ENCODE measurements at places on chromosomes 16 and 17. TPM values are rescaled to one million over a fixed set of nuclear protein-coding genes. Genes with fewer than 3 reads are reported as not detected.
A peak's percentile ranks its signal among the peaks of the same experiment; 100 is the strongest.

DNA sequence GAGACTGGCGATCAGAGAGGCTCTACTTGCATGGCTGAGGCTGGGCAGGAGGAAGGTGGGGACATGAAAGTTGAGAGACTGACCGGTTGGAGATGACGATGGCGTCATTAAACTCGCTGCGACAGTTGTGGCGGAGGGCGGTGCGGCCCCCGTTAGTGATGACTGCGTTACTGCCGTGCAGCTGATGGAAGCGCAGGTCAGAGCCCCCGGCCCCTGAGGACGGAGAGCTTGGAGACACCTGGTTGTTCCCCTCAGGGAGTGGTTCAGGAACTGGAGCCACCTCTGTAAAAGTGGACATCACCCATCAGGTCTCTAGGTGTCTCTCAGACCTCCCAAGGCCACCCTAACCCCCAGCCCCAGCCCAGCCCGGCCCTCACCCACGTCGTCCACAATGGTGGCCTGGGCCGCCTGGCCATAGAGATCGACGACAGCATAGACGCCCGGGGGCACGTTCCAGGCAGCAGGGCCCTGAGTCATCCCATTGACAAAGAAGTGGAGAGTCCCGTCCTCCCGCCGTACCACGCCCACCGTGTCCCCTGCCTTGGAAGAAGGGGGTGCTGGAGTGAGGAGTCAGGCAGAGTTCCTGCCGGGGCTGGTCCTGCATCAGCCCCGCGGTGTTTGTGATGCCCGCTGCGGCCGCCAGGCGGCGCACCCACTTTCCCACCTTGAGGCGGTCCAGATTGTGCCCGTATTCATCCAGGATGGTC, 5.3 kb downstream of the NEURL4 start:
- H3K27ac ChIP-seq = no peak overlapping the region
- H3K4me3 ChIP-seq = no peak overlapping the region
- DNase-seq = no peak
- no peaks in the 10 kb centered on the region for H3K36me3 ChIP-seq

GRCh38 chr17:72238157-72238673, 117.4 kb downstream of the SOX9 start:
- H3K4me1 ChIP-seq = no peaks in the 10 kb centered on the region
- no peaks in the 10 kb centered on the region for H3K27me3 ChIP-seq
- H3K4me3 ChIP-seq = no peak overlapping the region
- no peaks in the 10 kb centered on the region for H3K36me3 ChIP-seq

GRCh38 chr17:1473841-1474240, 17.8 kb upstream of the CRK start:
- H3K4me3 ChIP-seq = no peak overlapping the region
- H3K4me1 ChIP-seq = no peaks in the 10 kb centered on the region
- peaks cover 4% of the 10 kb centered on the region for H3K36me3 ChIP-seq
- no peak for DNase-seq

The CENPX gene
- total RNA-seq = 31.0 TPM

The MARCHF10 gene
- not detected for total RNA-seq

- H3K36me3 ChIP-seq = peaks cover 1% of the 10 kb centered on the region
- H3K4me1 ChIP-seq = no peaks in the 10 kb centered on the region
- H3K4me3 ChIP-seq = no peak overlapping the region
- DNase-seq = no peak
Observed at GRCh38 chr16:10178080-10178479, 4.1 kb downstream of the GRIN2A start.

DNA sequence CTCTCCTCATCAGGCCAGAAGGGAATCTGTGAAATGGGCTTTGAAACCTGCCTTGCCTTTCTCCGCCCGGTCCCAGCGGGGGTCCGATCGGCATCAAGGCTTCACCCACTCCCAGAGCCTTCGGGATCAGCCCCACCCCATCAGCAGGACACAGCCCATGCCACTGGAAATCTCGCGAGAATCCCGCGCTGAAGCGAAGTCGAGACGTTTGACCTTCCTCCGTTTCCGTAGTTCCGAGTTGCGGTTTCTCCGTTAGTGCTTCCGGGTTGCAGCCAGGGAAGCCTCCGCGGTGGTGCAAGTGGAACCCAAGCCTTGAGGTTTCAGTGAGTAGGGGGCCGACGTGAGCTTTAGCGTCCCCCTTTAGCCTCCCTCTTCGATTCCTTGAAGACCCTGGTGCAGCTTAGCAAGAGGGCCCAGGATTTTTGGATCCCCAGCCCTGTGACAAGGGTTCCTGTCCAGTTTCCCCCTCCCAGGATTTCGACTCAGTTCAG, at the start of gene COASY:
Gene COASY, plus strand, starts transcription at position 252 of the 491 bp plus-strand sequence. CDS start 475 bp downstream, outside the sequence.
- H3K36me3 ChIP-seq = no peaks in the 10 kb centered on the region
- H3K4me3 ChIP-seq = peak within 1 kb of the TSS; percentile 67
- H3K27me3 ChIP-seq = no peaks in the 10 kb centered on the region
- H3K4me1 ChIP-seq = no peaks in the 10 kb centered on the region
- no peak within 1 kb of the TSS for H3K27ac ChIP-seq
- DNase-seq = peak; percentile 98

DNA sequence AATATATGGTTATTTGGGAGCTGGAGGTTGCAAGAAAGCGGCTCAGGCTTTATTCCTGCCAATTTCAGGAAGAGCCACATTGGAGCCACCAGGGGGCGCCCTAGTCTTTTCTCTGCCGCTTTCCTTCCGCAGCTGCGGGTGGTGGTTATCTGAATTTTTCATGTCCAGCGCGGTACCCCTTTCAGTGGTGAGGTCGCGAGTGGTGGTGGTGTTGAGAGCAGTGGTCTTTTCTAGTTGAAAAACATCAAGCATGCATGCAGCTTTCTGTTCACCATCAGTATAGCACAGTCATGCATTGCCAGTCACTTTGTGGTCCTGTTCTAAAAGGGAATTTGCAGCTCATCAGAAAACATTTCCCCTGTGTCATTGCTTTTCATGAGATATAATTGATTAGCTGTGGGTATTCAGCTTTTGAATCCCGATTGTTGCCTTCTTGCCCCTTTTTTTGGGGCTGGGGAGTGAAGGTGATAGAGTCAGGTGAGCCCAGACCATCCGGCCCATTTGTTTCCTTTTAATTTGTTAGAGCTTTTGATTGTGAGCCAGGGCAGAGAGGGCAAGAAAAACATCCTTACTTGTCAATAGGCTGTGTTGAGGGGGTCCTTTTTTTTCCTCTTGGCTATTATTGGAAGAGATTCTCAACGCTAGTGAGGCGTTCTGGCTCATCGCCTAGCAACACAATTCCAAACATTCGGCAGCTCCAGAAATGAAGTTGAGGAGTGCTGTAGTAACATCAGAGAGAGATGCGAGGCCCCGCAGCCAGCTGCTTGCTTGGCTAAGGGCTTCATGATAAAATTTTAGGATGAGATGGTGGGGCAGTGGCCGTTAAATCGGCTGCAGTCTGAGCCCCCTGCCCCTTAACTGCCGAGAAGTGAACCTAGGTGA, 119.0 kb downstream of the SNX29 start:
- no peak overlapping the region for H3K4me3 ChIP-seq
- no peaks in the 10 kb centered on the region for H3K27me3 ChIP-seq
- H3K36me3 ChIP-seq = no peaks in the 10 kb centered on the region
- peak; percentile 72 for DNase-seq
- no peak overlapping the region for H3K27ac ChIP-seq
- H3K4me1 ChIP-seq = peaks cover 2% of the 10 kb centered on the region

The CFAP119 gene
- total RNA-seq = 0.52 TPM

DNA sequence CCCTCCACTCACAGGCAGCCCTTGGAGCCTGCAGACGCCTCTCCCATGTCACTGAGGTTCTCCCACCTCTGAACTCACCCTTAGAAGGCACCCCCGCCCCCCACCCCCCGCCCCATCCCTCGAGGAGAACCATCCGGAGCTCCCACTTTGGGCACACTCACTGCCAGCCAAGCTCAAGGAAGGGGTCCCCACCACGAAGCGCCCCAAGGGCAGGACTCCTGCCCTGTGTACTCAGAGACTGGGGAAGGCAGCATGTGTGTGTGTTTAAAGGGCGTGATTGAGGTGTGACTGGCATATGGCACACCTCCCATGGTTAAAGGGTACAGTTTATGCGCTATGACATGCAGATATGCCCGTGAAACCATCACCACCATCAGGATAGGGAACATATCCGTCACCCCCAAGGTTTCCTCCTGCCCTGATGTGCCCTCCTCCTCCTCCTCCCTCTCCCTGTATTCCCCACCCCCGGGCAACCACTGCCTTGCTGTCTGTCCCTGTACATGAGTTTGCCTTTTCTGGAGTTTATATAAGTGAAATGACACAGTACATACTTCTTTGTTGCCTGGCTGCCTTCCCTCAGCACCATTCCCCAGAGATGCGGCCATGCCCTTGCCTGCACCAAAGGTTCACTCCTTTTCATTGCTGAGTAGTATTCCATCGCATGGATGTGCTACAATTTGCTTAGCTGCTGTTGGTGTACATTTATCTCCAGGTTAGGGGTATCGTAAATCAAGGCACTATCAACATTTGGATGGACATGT, 14.0 kb upstream of the RBFOX3 start:
- H3K27me3 ChIP-seq = no peaks in the 10 kb centered on the region
- no peaks in the 10 kb centered on the region for H3K4me1 ChIP-seq
- no peaks in the 10 kb centered on the region for H3K36me3 ChIP-seq
- H3K4me3 ChIP-seq = no peak overlapping the region
- peak; percentile 24 for DNase-seq
- H3K27ac ChIP-seq = no peak overlapping the region

DNA sequence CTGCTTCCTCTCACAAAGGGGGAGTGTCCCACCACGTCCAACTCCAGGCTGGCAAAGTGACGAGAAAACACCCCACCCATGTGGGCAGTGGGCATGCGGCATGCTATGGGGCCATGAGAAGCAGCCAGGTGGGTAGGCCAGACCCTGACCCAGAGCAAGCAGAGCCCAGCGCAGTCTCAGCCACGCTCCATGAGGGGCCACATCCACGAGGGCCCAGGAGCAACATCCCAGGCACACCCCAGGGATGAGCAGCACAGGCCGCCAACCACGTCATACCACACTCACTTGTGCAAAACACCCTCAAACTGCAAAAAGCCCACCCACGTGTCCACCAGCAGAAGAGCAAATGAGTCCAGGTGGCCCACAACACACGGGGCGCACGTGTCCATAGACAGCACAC, 117.0 kb downstream of the ZNF778 start:
- no peak overlapping the region for H3K27ac ChIP-seq
- H3K4me3 ChIP-seq = no peak overlapping the region
- no peaks in the 10 kb centered on the region for H3K27me3 ChIP-seq
- no peaks in the 10 kb centered on the region for H3K4me1 ChIP-seq

DNA sequence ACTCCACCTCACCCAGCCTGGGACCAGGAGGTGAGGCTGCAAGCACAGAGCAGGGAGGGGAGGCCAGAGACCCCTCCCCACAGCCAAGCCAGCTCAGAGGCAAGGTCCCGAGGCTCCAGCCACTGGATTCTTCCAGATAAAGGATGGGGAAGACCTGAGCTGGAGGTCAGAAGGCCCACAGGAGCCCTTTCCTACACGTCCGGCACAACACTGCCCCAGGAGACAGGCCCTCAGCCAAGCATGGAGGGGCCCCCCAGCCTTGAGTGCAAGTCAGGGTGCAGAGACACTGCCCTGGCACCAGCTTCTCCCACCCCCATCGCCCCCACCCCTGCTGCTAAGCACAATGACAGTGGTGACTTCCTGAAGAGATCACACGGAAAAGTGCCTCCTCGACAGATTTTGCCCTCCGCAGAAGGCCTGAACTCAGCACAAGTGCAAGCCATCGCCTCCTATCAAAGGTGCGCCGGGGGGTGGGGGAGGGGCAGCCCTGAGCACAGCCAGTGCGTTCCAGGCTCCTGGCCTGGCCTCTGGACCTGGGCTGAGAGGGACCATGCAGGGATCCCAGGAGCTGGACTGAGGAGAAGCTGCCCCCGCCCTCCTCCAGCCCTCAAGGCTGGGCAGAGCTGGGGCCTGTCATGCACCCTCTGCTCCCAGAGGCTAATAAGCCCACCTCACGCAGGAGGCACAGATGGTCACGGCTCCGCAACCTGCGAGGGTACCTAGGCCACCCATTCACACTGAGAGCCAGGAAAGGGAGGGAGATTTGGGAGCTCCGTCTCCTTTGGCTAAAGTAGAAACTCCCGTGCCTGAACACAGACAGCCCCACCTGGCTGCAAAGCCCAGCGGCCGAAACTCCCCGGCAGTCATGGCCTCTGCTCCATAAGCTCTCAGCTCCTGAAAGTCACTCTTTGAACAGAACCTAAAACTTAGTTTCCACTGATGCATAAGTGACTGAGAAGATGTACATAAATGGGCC, 2.7 kb downstream of the MAFG start:
- H3K4me1 ChIP-seq = no peaks in the 10 kb centered on the region
- no peak overlapping the region for H3K4me3 ChIP-seq
- H3K36me3 ChIP-seq = no peaks in the 10 kb centered on the region
- no peak overlapping the region for H3K27ac ChIP-seq

The CACNA1H gene
- total RNA-seq = 17.8 TPM

The DLX3 gene
- 0.18 TPM for total RNA-seq

GRCh38 chr17:1830288-1830687, 483 bp downstream of the RPA1 start:
- H3K36me3 ChIP-seq = no peaks in the 10 kb centered on the region
- H3K4me3 ChIP-seq = peak overlapping the region; percentile 76

DNA sequence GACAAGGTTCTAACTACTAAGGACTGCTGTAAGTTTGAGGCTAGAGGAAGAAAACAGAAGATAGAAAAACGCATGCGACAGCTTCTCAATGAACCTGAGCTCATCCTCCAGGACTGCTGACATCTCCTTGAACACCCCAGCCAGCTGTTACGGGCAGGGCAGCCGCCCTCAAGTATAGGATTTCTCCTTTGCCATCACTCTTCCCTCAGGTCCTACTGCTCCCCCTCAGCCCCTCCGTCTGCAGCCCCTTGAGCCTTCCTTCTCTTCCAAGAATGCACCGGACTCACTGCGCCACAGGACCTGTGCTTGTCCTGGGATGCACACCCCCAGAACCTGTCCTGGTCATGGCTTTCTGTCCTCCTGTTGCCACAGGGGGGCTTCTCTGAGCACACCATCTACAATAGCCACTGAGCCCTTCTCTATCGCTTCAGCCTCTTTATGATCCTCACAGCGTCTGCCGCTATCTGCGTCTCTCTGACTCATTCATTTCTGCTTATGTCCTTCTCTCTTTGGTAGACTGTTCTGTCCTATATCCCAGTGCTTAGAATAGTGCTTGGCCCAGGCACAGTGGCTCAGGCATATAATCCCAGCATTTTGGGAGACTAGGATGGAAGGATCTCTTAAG, 15.7 kb upstream of the XYLT2 start:
- no peak overlapping the region for H3K4me3 ChIP-seq
- no peak overlapping the region for H3K27ac ChIP-seq
- H3K36me3 ChIP-seq = no peaks in the 10 kb centered on the region
- no peaks in the 10 kb centered on the region for H3K27me3 ChIP-seq
- DNase-seq = no peak
